ENCODE measurements at places on chromosomes 4 and X.

DNA sequence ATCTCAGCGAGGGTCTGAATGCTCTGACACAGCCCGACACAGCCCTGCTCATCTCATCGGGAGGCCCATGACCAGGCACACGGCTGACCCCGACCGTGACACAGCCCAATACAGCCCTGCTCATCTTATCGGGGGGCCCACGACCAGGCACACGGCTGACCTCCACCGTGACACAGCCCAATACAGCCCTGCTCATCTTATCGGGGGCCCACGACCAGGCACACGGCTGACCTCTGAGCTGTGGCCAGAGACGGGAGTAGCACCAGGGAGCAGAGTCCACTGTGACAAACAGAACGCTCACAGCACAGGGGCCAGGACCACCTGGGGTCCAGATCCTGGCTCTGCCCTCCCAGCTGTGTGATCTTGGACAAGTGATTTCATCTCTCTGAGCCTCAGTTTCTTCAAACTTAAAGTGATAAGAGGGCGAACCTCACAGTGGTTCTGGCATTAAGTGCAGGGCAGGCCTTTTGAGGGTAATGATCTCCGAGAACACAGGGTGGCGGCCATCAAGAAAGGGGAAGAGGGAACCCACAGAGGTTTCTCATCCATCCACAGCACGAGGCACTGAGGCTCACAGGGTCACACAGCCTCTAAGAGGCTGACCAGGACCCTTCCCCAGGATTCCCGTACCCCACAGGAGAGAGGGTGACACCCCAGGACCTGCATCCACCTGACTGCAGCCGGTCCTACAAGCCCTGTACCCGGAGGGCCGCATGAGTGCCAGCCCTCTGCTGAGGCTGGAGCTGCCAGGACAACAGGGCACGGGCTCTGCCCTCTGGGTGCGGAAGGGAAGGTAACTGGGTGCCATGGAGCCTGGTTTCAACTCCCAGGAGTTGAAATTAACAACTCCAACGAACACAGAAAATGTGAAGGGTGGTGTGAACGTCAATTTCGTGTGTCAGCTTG lies 60.1 kb downstream of the WFS1 start:
- DNase-seq = no peak

DNA sequence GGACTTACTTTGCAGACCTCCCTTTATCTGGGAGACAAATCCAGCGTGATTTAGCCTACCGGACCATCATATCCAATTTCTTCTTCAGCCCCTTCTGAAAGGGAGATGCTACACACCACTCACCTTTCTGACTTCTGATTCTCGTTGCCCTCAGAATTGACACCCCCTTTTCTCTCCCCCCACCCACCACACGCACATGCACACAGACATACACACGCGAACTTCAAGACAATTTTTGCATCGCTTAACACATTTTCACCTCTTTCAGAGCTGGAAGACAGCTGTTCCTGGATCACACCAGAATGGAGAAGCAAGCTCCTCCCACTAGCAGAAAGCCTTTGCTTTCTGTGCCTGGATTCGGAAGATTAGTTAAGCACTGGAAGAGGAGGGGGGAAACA lies 1.0 kb upstream of the SNCA start:
- DNase-seq = no peak

DNA sequence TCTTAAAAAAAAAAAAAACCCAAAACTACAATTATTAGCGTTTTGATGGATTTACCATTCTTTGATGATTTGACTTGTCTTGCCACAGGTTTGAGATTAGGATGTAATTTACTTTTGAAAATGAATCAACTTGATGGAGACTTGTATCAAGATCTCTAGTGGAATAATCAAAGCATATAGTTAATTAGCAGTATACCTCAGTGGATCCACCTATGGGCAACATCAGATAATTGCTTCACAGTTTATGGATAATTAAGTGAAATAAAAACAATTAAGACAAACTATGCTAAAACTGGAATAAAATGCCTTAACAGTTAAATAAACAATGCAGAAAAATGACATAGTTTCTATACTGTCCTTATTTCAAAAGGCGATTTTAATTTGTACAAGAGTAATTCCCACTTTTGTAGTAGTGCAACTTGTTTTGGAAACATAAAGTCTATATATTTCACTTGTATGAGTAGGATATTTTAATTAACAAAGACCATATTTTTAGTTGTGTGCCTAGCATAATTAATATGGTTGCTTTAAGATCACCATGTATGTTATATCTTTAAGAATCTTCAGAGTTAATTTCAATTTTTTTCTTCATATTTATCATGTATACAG lies 4.2 kb downstream of the CPEB2 start:
- DNase-seq = no peak

- DNase-seq = peak; percentile 8
Observed at GRCh38 chrX:96721354-96721753, 36.7 kb downstream of the DIAPH2 start.

DNA sequence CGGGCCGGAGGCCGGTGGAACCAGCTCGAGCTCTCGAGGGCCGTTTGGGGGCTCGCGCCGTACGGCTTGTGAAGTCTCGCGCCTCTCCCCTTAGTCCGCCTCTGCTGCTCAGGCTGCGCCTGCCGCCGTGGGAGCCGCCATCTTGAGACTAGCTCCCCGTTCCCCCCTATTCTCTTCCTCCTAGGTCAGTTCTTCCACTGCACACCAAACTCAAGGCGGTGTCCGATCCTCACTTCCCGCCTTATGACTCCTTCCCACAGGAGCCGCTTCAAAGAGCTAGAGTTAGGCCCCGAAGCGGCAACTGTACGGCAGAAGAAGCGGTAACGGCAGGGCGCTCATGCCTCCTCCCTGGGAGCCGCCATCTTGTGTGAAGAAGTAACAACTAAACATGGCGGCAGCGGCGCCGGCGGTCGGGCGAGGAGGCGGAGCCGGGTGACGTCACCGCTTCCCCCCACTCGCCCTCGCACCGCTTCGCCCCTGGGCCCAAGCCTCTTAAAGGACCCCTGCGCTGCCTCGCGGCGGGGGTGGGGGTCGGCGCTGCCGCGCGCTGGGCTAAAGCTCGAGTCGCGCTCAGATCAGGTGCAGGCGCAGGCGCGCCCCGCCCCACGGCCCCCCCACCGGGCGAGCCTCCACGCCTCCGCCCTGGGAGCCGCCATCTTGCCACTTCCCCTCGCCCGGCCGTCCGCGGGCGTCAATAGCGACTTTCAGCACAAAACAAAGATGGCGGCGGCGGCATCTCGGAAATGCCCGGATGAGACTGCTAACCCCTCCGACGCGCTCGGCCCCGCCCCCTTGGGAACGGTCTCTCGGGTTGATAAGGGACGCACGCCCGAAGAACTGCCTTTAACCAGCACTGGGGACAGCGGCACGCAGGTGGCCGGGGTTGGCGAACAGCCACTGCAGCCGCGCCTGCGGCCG lies at the start of gene HCFC1:
Gene HCFC1 (minus strand): TSS at position 369 of the 918 bp plus-strand sequence. CDS start 978 bp downstream, outside the sequence.
- peak; percentile 76 for DNase-seq

GRCh38 chrX:113906168-113906567 lies 677.7 kb upstream of the HTR2C start:
- no peak for DNase-seq

- no peak for DNase-seq
Observed at GRCh38 chr4:52627876-52628275, 31.2 kb downstream of the USP46 start.

- no peak for DNase-seq
Observed at GRCh38 chrX:8689473-8689872, 42.5 kb downstream of the ANOS1 start.

DNA sequence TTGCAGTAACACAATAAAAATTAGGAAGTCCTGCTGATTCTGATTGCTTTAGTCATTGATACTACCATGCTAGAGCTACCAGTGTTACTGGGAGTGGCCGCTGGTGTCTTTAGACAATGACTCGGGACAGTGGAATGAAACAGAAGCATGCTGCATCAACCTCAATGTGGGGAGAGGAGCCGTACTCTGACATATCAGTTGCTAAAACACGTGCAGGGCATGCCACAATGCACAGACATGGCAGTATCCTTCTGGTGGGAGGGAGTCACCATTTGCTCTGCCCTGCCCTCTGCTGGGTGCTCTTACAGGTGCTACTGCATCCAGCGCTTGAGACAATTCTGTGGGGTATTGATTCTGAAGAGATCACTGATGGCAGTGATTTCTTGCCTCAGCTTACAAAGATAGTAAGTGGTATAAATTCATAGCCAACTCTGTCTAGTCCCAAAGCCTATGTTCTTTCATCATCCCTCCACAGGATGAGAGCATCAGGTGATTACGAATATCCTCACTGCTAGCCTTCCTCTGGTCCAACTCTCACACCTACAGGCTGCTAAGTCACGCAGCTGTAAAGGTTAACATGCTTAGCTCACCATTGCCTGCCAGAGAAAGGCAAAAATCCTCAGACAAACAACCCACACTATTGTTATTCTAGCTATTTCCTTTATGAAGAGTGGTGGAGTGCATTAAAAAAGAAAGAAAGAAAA lies 43.7 kb downstream of the NSG1 start:
- DNase-seq = peak; percentile 75

DNA sequence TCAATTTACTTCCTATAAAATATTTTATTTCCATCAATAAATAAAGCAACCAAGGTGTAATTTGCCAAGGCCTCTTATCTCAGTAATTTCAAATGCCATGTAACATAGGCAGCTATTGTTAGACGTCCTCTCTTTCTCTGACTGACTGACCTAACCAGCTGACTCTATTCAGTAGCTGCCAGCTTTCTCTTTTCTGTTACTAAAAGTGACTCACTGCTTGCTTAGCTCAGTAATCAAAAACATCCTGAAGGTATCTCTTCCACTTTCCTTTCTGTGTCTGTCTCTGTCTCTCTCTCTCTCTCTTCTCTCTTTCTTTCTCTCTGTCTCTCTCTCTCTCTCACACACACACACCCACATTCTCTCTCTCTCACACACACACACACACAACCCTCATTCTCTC lies 134.2 kb downstream of the SPOCK3 start:
- no peak for DNase-seq

- no peak for DNase-seq
Observed at GRCh38 chr4:187251896-187252295, 528.2 kb upstream of the FAT1 start.

DNA sequence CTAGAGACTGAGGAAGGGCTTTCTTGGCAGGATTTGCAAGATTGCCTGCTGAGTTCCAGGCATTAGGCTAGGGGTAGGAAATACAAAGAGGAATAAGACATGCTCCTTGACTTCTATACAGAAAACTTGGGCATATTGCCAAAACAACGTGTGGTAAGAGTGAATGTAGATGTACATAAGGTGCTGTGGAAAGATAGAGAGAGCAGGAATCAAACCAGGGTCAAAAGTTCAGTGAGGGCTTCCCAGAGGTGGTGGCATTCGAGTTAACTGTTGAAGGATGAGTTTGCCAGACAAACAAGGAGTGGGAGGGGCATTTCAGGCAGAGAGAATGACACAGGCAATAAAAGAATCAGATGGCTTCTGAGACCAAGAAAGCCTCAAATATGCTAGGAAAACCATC lies 187.9 kb downstream of the KDR start:
- DNase-seq = no peak

Measured in HuH-7 (cell line).